ENCODE measurements at places on chromosomes 7 and 10.

- no peak for DNase-seq
Observed at GRCh38 chr10:81403451-81403850, 471.5 kb upstream of the NRG3 start.

GRCh38 chr7:90078921-90079320 is 75.3 kb upstream of the STEAP1 start:
- DNase-seq = no peak

- no peak for DNase-seq
Observed at GRCh38 chr10:114208351-114208750, 29.2 kb downstream of the TDRD1 start.

- DNase-seq = no peak
Observed at GRCh38 chr10:11908536-11908935, 85.4 kb downstream of the PROSER2 start.

GRCh38 chr7:130135208-130136205 is 65.2 kb downstream of the KLHDC10 start:
- no peak for DNase-seq

- DNase-seq = no peak
Observed at GRCh38 chr10:74544106-74544505, 282.3 kb upstream of the KAT6B start.

GRCh38 chr10:95211606-95212279 is 17.7 kb downstream of the ACSM6 start:
- no peak for DNase-seq

- peak; percentile 48 for DNase-seq
Observed at GRCh38 chr7:134750083-134751062, 29.1 kb upstream of the CALD1 start.

DNA sequence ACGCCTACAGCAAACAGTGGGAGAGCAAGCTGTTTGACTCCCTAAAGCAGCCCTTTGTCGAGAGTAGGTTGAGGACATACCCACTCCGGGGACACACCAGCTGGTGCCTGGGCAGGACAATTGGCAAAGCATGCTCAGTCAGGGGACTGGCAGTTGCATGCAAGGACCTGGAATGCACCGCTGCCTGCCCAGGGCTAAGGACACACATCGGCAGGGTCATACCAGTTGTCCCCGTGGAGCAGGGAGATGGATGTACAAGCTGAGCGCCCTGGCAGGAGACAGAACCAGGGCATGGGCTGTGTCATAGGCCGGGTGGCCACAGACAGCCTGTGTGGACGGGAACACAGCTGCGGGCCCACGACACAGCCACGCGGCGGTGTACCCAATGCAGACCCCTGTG is 18.3 kb upstream of the ELN start:
- DNase-seq = no peak

- no peak for DNase-seq
Observed at GRCh38 chr10:35545878-35546590, 59.1 kb upstream of the GJD4 start.

DNA sequence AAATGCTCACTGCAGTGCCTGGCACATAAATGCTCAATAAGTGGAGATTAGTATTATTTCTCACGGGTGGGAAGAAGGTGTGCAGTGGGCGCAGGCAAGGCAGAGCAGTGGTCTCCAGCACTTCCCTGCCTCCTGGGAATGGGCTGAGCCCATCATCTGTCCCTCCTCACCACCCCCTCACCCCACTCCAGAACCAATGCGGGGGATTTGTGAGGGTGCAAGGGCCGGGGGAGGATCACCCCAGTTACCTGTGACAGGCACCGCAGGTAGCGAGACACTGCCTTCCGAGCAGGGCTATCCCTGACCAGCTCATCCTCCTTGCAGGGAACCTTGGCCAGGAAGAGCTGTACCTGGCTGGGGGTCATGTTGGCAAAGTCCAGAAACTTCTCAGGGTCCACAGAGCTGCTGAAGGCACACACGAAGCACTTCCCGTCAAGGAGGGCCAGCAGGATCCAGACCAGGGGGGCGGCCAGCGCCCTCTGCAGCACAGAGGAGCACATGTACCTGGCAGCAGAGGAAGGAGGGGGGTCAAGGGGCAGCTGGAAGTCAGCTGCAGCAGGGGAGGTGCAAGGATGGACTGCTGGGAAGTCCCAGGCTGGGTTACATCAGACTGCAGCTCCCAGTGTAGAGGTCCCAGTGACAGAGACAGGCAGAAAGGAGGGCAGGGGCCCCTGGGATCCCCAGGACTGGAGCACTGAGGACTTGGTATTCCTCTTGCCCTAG is 2.8 kb downstream of the CALHM3 start:
- DNase-seq = no peak

- DNase-seq = no peak
Observed at GRCh38 chr7:69847921-69848612, 249.8 kb downstream of the AUTS2 start.

DNA sequence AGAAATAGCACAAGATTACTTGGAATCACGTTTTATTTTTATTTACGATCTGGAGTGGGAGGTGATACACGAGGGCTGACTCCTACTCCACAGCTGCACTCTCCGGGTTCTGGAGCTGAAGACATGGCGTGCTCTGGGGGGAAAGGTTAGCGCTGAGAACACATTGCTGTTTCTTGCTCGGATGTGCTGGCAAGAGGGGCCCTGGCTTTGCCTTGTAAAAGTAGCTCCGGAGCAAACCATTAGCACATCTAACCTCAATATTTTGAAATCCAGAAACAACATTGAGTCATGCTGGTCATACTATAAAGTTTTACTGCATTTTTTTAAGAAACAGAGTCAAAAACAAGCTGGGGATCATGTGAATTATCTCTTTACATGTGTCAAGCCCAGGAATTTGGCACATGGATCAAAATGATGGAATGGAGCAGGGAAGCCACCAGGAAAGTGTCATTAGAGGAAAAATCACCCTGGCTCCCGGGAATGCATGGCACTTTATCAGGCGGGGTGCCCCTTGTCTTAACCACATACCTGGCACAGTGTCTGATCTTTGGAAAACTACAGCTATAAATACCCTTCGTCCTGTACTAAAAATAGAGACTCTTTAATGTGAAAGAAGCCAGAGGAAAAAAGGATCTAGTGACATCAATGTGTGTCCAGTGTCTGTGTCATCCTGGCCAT is 31.6 kb upstream of the LYZL1 start:
- no peak for DNase-seq

DNA sequence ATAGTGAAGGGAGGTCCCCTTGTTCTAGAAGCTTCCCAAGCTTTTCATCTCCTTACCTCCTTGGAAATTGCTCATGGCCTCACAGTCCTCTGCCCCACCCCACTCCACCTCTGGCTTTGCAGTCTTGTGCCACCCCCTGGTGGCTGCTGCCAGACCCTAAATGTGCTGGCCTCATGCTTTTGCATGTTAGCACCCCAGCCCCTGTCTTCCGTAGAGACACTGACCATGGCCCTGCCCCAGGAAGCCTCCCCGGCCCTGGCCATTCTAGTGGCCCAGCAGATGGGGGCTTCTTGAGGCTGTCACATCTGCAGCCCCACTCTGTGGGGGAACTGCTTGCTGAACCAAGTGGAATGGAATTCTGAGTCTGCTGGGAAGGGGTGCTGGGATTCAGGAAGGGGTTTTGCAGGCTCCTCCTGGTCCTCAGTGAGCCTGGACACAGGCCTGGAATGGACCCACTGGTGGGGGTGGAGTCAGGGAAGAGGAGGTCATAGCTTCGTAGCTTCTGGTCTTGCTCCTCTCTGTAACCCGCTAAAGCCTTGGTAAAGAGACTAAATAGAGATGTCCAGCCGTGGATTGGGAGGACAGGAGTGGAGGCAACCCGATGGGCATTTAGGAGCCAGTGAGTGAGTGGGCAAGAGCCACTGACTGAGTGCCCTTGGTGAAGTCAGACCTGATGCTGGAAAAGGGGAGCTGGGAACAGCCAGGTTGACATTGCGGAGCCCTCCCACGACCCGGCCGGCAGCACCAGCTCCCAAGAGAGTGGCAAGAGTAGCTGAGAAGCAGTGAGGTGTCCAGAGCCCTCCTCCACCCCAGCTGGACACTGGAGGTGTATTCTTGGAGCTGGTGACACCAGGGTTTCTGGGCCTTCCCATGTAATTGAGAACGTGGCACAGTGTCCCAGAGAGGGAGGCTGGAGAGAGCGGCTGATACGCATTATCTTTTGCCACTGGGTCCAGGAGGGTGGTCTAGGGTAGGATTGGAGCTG is 20.9 kb downstream of the RAMP3 start:
- DNase-seq = no peak

- no peak for DNase-seq
Observed at GRCh38 chr7:106772655-106773108, 92.4 kb upstream of the PIK3CG start.

DNA sequence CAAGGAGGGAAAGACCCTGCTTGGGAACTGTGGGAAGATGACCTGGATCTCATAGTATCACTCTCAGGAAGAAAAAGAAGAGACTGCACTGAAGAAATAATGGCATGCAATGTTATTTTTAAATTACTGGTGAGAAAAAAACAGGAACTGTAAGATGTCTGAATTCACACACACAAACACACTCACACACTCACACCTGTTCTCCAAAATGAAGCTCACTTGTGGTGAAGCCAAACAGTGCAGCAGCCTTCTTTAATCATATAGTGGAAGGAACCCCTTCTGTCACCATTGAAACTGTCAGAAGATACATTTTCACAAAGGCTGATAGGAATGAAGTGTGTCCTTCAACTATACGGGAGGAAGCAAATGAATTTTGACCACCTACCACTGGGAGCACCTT is 156.5 kb upstream of the GHITM start:
- no peak for DNase-seq

DNA sequence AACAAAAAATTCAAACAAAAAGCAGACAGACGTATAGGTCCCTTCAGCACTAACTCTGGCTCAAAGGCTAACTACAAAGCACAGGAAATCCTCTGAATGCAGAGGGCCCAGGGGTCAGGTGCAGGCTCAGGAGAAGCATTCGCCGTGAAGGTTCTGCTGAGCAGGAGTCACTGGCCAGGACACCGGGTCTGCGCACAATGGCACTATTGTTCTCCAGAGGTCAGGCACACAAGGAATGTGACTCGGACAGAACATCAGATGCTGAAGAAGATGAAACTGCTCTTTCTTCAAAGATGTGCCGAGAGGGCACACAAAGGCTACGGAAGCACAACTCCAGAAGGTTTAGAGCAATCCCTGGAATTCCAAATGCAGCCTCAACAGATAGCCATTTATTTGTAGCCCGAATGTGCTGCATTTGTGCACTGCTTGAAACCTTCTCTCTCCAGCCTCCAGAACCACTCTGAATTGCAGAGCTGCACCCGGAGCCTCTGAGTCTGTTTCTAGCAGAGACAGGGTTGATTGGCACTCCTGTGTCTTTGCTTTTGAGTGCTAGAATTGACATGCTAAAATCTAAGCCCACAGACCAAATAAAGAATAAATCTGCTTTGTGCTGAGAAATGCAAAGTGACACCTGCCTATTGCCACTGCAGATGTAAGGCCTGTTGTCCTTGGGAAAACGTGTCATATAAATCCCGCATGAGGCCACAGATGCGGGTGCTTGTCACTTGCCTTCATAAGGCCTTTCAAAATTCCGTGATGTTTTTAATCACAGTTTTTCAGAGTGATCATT is 85.4 kb upstream of the AFAP1L2 start:
- DNase-seq = no peak

GRCh38 chr7:121546632-121547543 is 150.8 kb upstream of the FAM3C start:
- no peak for DNase-seq

DNA sequence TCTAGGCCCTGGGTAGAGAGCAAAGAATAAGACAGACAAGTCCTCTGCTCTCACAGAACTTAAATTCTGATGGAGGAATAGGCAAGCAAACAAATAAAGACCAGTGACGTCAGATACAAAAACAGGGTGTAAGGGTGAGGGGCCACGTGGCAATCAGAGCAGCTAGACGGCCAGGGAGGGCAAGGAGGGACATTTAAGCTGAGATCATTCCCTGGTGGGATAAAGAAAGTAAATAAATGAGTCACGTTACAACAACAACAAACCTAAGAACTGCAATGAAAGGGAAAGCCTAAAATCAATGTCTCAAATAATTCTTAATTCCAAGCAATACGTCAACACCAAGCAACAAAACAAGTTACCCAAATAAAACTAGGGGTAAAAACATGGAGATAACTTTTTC is 21.8 kb downstream of the STN1 start:
- no peak for DNase-seq

DNA sequence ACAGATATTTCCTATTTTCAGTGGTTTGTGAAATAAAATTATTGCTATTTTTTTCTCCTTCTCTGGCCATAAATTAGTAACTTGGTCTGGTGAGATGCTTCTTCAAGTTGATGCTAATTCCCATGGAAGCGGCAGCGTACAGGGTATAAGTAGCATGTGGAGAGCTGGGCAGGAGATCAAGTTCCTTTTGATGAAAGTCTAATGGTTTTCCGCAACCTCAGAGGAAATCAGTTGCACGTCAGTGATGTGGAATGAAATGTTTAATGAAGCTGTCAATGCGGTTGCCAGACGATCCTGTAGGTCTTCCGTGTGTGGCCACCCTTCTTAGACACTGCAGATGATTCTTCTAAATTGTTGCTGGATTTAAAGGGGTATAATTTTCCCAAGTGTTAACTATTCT is 236.4 kb upstream of the GRM3 start:
- no peak for DNase-seq

GRCh38 chr7:66549466-66549865 is 79.2 kb upstream of the KCTD7 start:
- DNase-seq = no peak

DNA sequence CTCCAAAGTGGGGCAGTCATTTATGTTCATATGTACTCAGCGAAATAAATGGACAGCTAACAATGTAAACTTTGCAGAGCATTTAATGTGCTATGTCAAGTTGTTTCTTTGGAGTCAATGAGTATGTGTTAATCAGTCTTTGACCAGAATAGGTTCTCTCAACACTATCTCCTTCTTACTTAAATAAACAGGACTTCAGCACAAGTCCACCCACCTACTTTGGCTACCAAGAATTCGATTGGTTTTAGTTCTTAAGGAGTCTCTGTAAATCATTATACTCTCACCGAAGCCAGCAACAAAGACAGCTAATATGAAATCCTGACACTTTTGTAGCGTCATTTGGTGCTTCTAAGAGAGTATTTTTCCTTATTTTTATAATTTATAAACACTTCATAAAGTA is 6.9 kb downstream of the WEE2 start:
- DNase-seq = no peak

GRCh38 chr10:119849944-119850343 is 22.7 kb downstream of the MCMBP start:
- no peak for DNase-seq

- no peak for DNase-seq
Observed at GRCh38 chr7:91034459-91035368, 229.5 kb upstream of the FZD1 start.

DNA sequence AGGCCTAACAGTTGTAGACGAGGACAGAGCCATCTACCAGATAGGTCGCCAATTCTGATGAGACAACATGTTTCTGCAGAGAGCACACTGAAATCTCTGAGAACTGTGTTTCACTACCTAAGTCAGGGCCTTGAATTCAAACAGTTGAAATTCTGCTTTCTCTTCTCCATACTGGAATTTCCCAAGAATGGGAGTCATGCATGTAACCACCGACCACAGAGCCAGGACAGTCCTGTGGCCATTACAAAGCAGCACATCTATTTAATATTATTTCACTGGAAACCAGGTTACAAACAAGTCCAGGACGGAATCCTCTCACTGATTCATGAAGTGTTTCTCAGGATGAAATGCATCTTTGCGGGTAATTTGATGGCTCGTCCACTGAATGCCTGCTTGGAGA is 62.0 kb upstream of the ST8SIA6 start:
- DNase-seq = no peak

- no peak for DNase-seq
Observed at GRCh38 chr10:51314481-51314880, 240.2 kb downstream of the PRKG1 start.

- DNase-seq = no peak
Observed at GRCh38 chr7:119996634-119997033, 276.3 kb upstream of the KCND2 start.

Data from T follicular helper cell (primary cell).